Colonic mucosa (tissue), 4 donors: ENCODE measurements at places on chromosomes 5 and 9.

- DNase-seq, result peak; percentile 25
Observed at GRCh38 chr5:81359108-81359507, 34.8 kb downstream of the ACOT12 start.

- DNase-seq, result no peak
Observed at GRCh38 chr5:116374434-116374852, 200.2 kb downstream of the SEMA6A start.

DNA sequence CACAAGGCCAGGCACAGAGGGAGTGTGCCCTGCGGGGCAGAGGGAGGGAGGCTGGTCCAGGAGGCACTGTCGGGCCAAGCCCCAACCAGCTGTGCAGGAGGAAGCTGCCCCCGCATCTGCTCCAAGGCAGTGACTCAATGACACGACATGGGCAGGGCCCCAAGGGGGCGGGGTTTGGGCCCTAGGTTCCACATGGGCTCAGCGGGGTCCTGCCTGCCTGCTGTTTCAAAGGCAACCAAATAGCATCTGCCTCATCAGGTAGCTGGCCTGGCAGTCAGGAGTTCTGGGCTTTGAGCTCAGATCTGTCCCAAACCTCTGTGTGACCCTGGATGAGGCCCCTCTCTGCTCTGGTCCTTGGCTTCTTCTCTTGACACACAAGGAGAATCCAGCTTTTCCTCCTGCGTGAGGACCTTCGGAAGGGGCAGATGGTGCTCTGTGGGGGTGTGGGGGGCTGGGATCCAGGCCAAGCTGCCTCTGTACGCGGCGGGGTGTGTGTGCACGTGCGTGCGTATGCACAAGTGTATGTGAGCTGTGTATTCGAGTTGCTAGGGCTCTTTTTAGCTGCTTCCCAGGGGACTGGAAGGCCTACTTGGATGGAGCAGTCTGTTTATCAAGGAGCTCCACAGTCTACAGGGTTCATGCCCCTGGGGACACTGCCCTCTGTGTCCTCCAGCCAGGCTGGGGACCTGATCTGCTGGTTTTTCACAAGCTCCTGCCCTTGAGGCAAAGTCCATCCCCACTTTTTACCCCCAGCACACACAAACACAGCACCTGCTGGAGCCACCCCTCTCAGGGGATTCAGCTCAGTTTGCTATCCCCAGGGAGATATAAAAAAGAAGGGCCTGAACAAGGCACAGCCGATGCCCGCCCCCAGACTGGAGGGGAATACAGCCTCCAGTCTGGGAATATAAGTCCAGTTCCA, 138.9 kb downstream of the RGS3 start:
- DNase-seq, result peak; percentile 65

- no peak for DNase-seq
Observed at GRCh38 chr9:8831568-8831967, 1032.0 kb upstream of the DMAC1 start.

DNA sequence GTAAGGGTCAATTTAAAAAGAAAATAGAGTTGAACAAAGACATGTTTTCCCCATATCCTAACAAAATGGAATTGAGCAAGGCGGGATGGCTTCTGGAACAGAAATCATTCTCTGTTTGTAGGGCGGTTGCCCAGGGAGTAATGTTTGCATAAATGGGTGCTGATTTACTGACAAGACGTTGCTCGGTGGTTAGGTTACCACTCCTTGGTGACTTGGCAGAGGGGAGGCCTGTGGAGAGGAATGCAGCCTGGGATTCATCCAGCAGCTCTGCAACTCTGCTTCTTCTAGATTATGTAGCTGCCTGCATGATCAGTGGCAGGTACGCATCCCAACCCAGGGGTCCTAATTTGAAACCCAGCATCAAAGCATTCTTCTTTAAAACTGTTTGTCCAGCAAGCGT, 200.2 kb downstream of the CFAP90 start:
- DNase-seq, result no peak
